Activated CD4-positive, alpha-beta T cell treated with anti-CD3 and anti-CD28 coated beads, Interleukin-2, amount 50 U/mL, for 48 hours (primary cell): ENCODE measurements at places on chromosomes 5 and 9.

DNA sequence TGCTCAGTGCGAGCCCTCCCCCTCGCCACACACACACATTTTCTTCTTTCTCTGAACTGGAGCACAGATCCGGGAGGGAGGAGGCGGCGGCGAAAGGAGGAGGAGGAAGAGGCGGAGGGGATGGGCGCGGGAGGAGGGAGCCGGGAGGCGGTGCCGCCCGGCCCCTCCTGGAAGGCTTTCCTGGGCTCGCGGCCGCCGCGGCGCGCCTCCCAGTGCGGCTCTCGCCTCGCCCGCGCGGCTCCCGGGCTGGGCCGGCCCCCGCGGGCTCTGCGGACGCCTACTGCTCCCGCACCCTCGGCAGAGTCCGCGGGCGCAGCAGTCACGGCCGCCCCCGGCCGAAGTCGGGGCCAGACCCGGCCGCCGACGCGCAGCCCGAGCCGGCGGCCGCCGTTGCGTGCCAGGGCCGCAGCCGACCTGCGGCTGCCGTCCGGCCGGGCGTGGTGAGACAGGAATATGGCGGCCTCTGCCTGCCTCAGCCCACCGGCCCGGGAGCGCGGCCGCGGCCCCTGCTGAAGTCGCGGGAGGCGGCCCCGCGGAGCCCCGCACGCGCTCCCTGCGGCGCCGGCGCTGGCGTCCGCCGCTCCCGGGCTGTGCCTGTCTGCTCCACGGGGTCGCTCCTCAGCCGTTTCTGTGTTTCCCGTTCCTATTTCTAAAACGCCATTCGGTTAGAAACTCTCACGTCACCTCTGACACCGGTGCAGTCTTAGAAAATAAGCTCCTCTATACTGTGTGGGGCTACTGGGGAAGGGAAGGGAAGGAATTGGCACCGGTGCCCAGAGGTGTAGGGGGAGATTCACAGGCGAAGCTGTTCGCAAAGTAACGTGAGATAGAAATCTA lies 500 bp upstream of the GNAQ start:
- peak; percentile 81 for DNase-seq

DNA sequence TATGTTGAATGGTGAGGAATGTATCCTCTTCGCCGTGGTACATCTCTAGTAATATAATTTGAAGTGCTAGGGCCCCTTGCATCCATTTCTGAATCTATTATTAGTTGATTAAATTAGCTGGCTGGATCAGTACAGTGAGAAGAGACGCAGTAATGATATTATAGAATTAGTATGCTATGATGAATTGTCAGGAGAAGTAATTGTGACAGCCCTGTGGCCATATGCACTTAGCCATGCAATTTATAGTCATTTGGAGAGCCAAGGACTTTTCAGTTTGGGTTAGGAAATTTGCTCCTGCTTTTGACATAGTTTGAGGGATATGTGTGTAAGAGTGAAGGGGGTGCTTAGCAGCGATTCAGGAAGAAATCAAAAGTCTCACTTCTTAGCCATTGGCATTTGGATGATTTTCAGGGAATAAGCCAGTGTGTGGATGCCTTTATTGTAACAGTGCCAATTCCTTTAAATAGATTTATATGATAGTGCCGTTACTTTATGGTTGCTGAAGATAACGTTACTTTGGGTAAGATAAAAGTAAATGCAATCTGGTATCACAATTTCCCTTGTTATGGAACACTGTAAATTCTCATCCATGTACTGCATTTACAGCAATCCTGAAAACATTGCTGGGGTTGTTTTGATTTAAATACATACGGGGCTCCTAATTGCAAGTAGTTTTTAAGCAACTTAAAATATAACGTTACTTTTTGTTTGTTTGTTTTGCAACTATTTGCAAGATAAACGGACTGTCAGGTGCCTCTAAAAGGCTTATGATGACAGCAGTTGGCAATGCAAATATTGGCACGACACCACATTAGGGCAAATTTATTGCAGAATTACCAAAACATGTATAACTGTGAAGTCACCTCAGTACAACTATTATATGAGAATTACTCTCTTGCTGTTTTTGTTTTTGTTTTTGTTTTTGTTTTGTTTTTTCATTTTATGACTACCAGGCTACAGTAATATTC lies 875.4 kb upstream of the WWC1 start:
- no peak for DNase-seq

GRCh38 chr5:123422433-123423277 lies 548 bp downstream of the CEP120 start:
- peak; percentile 41 for DNase-seq

DNA sequence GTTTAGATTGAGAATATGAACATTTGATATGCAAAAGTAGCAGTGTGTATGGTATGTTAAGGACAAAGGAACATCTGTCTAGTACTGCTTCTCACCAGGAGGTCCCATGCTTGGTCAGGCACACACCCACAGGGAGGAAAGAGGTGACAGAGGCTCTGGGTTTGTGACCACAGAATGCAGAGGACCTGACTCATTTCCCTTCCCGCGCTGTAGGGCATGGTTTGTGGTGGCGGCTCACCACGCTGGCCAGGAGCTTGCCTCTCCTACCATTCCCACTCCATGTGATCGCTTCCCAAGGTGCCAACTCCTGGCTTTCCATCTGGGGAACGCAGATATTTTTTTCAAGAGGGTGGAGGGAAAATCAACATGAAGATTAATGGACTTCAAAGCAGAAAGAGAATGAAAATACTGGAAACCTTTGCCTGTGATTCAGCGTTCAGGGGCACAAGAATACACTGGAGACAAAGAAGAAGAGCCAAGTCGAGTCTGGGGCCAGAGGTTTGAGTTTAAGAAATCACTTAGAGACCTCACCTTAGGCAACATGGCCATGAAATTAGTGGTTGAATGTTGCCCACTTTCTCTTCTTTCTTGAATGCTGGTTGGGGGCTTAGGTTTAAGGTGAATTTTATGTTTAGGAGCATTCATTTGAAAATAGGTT lies 477.8 kb downstream of the CCDC171 start:
- peak; percentile 3 for DNase-seq

- DNase-seq: no peak
Observed at GRCh38 chr9:71791875-71792274, 23.6 kb upstream of the CEMIP2 start.

- DNase-seq: no peak
Observed at GRCh38 chr5:173338380-173339015, 10.3 kb upstream of the STC2 start.

- no peak for DNase-seq
Observed at GRCh38 chr9:112819635-112820496, 69.3 kb downstream of the SNX30 start.

DNA sequence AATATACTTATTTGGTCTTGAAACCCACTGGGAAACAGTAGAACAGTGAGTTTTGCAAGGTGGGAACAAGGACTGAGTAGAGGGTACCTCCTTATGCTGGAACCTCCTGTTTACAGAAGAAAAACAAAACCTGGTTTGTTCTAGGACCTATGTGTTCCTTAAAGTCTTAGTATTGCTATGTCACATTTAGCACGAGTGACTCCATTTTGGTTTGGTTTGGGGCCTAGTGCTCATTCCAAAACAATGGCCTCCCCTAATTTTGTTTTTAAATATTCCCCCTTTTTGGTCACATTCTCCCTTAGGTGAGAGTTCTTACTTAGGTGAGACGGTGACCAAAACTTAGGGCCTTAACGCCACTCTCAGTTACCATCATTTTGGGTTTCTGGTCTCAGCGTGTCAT lies 6.2 kb upstream of the NANS start:
- no peak for DNase-seq
